Stimulated activated CD4-positive, alpha-beta T cell treated with anti-CD3 and anti-CD28 coated beads, Interleukin-12 subunit alpha, Interleukin-12 subunit beta, amount 100 ng/mL, for 4 hours (primary cell): ENCODE measurements at places on chromosomes 1 and 21.

DNA sequence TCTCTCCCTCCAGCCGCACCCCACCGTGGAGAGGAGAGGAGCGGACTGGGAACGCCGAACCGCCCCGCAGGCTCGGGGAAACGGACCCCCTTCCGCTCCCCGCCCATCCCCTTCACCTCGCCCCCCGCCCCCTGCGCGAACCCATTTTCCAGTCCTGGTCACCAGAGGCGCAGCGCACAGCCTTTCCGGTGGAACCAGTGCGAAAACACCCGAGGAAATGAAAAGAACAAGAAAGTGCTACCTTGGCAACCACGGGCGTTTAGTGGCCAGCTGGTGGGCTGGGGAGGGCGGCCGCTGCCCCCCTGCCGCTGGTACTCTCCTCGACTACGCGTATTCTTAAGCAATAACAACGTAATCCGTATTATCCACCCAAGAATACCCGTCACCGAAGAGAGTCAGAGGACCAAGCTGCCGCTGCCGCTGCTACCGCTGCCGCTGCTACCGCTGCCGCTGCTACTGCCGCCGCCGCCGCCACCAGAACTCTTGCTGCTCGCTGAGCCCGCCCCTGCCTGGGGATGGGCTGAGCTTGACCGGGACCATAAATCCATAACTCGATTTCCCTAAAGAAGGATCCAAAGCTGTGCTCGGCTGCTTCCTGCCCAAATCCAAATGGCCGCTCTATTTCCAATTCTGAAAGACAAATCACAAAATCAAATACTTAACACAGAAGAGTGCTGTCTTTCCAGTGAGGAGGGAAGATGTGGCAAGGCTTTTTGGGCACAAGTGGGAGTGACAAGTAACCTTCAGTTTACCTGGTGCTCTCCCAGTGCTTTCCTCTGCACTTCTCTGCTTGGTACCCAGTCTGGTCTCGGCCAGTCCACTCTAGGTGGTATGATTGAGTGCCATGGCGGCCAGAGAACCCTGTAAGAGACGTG, 125.2 kb upstream of the DPYD start:
- no peak for DNase-seq

- DNase-seq = no peak
Measured at GRCh38 chr1:147630447-147630846, 39.9 kb downstream of the ACP6 start.

GRCh38 chr1:172823534-172823933, 164.6 kb downstream of the FASLG start:
- no peak for DNase-seq

DNA sequence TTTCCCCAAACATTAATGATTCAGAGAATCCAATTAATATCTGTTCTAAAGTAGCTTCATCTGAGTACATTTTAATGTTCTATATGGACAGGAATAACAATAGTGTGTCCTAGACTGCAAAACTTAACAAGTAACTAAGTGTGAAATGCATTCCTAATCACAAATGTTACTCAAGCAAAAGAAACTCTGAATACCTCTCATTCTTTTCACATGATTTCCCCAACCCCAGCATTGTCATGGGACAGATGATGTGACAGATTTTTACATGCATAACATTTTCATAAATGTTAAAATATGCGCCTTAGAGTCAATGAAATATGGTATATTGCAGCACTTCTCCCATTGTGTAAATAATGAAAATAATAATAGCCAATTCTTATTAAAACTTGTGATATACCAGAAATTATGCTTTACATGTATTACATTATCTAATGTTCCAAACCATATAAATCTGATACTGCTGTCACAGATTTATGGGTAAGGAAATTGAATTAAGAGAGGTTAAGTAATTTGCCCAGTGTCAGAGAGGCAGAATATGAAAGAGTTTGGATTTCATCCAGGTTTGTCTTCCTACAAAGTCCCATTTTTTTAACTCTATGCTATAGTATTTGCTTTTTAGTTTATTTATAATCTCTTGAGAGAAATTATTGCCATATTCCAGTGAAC, 269.4 kb downstream of the LRRC7 start:
- no peak for DNase-seq

GRCh38 chr1:56061824-56062223, 517.5 kb downstream of the PLPP3 start:
- DNase-seq = no peak

DNA sequence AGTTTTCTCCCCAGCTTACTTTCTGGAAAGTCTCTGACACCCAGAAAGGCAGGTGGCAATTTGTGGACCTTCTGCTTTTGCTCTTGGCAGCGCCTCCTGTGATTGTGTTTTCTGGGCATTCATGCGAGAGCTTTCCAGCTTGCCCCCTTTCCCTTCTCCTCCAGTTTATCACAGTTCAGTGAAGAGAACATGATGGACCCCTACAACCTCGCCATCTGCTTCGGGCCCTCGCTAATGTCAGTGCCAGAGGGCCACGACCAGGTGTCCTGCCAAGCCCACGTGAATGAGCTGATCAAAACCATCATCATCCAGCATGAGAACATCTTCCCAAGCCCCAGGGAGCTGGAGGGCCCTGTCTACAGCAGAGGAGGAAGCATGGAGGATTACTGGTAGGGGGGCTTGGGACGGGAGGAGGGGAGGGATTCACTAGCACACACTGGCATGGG, 24.3 kb upstream of the IKBKE start:
- no peak for DNase-seq

DNA sequence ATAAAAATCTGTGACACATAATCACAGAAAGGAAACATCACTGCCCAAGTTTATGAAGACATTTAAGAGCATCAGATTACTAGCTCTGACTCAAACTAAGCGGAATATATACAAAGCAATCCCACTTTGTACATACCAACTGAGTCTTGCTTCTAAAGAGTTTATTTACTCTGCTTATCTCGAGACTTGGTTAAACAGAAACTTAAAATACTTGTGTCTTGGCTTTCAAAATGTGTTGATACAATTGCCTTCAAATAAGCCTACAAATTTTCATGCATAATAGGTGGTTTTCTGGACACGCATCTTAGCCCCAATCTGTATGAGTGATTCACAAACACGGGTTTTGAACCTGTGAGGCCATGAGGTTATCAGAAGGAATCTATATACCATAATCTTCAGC, 21.0 kb downstream of the CD160 start:
- no peak for DNase-seq

GRCh38 chr1:223125766-223126165, 17.3 kb downstream of the TLR5 start:
- no peak for DNase-seq

DNA sequence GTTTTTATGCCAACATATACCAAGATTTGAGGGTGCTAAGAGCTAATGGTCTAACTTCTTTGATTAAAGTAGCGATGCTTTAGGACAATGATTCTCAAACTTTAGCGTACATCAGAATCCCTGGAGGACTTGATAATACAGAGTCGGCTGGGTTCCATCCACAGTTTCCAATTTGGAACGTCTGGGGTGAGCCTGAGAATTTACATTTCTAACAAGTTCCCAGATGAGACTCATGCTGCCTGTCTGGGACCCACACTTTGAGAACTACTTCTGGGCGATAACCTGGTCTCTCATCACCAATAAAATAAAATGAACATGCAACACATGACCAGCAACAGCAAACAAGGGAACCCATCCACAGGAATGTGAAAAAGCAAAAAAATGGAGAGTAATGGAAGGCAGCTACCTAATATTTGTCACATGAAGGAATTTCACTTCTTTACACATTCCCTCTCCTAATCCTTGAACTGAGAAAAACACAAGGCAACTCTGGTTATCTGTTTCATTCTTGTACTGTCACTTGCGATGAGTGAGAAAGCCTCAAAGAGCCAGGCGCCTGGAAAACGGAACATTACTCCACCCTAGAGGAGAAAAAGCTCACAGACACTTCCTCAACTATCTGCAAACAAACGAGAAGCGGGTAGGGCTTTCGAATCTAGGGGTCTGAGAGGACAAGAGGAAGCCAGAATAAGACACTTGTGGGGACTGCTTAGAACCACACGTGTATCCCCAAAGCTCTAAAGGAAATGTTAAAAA, 14.0 kb downstream of the HSF2BP start:
- no peak for DNase-seq

DNA sequence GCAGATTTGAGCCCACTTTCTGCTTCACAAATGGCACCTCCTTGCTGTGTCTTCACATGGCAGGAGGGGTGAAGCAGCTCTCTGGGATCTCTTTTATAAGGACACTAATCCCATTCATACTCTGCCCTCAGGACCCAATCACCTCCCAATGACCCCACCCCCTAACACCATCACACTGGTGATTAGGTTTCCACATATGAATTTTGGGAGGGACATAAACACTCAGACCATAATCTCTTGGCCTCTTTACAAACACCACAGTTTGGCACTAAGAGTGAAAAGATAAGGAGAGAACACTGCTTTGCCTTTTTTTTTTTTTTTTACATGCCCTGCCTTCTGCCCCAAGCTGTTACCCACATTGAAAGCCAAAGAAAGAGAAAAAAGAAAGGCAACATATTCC, 166.2 kb upstream of the NFIA start:
- DNase-seq = no peak

GRCh38 chr21:41610042-41610839, 102.3 kb upstream of the TMPRSS2 start:
- DNase-seq = no peak

DNA sequence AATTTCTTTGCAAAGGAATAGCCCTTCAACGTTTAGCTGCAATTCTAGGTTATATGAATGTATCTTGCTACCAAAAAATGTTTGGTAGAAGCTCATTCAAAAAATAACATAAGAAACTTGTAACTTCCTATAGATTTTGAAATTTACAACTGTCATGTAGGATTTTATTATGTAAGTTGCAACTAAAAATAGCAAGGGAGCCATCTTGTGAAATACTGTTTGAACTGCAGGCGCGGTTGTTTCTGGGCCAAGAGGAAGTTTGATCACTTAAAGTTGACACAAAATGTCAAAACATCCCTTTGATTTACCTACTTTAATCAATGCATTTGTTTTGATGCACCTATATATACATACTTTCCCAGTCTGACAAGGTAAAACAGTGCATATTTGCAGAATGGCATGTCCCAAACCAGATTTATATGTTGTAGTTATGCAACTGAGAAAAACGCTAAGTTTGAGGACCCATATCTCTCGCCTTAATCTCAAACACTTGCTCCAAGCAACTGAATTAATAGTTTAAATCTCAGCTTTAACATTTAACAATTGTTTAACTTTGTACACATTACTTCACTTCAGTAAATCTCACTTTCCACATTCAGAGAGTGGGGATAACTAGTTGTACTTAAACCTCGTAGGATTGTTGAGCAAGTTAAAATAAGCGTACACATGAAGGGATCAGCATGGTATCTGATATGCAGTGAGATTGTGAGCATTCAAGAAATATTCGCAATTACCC, 63.9 kb downstream of the KCNK2 start:
- DNase-seq = no peak

GRCh38 chr1:101245246-101245927, 8.6 kb downstream of the S1PR1 start:
- DNase-seq = no peak

GRCh38 chr1:31437433-31438037, 24.5 kb downstream of the SERINC2 start:
- DNase-seq = no peak

GRCh38 chr1:151309811-151310323, 17.3 kb downstream of the PI4KB start:
- DNase-seq = no peak

DNA sequence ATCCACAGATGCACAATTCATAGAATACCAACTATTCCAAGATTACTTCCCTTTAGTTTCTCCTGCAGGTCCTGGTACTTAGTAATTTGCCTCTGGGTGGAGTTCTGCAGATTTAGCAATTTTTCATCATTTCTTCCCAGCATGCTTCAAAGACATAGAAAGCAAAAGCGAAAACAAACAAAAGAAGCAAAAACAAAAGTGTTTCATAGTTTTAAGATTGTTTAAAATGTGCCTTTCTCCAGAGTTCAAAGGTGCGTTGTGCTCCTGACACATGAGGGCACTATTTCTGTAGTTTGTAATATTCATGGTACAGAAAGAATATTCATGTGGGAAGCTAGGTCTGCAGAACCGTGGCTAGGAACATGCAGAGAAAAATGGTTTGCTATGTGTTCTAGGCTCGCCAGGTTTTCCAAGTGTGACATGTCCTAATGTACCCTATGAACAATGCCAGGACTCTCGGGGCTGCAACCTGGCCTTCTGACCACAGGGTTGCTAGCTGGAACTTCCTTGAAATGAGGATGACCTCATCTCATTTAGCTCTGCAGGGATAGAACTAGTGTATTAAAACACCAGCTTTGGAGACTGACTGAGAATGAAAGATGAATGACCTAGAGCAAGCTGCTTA, 30.0 kb upstream of the RCSD1 start:
- peak; percentile 6 for DNase-seq

DNA sequence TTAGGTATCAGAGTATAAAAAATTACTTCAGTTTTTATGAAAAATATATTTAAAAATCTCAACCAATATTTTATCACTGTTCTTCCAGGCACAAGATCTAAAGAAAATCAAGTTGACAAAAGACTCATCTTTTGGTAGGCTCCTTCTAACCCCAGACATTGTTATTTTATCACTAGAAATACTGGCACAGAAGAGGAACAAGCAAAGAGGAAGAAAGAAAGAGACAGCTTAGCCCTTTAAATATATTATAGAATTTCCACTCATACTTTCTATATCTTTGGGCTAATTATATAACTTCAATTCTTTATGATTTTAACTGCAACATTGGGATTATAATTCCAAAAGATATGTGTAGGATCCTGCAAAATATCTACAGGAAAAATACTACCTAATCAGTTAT, 32.4 kb downstream of the SPTA1 start:
- DNase-seq = no peak

DNA sequence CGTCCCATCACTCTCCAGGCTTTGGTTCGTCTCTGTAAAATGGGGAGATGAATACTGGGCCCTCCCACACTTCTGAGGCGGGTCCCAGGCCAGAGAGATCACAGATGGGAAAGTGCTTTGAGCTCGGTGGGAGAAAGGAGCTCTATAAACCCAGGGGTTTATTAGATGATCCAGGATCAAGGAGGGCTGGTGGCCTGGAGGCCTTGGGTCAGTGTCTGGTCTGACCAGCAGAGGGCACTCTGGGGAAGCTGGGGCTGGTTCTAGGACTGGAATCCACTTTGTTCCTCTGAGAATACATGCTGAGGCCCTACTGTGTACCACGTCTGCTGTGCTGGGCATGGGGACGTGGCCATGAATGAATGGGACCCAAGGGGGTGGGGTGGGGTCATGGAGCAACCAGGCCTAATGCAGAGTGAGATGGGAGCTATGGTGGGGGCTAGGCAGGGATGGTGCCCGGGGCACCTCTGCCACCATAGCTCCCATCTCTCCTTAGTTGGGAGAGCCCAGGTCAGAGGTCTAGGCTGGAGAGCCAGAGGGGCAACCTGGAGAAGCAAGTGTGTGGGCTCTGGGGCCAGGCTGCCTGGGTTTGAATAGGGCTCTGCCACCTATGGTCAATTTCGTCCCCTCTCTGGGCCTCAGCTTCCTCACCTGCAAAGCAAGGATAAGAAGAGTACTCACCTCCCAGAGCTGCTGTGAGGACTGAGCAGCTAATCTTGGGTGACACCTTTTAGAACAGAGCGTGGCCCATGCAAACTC, 9.0 kb upstream of the FAM131C start:
- peak; percentile 61 for DNase-seq

DNA sequence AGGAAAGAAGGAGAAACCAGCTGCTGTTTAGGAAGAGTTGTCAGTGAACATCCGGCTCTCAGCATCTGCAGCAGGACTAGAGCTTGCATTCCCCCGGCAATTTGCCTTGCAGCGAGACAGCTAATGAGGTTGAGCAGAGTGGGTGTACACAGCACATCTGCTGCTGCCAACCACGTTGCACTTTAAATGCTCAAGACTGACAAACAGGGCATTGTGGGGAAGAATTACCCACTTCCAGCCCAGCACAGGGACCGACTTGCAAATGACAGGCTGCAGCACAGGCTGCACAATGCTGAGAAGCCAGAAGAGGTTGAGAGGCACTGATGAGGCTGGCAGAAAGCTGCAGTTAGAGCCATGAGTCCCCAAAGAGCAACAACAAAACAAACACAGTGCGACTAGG, 47.5 kb upstream of the PLA2G2C start:
- no peak for DNase-seq
